ENCODE measurements at places on chromosomes 16 and 17.

DNA sequence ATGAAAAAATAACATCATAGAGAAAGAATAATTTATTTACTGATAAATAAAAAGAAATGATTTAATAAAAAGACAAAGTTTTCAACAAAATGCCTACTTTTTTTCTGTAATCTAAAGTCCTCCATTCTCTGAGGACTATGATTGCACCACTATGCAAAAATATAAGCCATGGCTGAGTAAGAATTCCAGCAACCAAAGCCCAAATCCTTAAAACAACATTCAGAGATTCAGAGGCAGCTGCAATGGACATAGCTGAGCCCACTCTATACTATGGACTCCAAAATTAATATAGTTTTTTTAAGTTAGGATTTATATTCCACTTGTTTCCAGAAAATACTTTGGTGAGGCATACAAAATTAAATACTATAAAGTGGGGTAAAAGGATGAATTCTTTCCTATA lies 169.5 kb upstream of the C17orf78 start:
- no peaks in the 10 kb centered on the region for H3K27me3 ChIP-seq
- no peak overlapping the region for H3K27ac ChIP-seq
- DNase-seq = no peak

- peaks cover 2% of the 10 kb centered on the region for H3K27me3 ChIP-seq
- no peaks in the 10 kb centered on the region for H3K4me1 ChIP-seq
- H3K4me3 ChIP-seq = no peak overlapping the region
- H3K27ac ChIP-seq = no peak overlapping the region
Observed at GRCh38 chr16:57892041-57892440, 78.9 kb downstream of the CNGB1 start.

DNA sequence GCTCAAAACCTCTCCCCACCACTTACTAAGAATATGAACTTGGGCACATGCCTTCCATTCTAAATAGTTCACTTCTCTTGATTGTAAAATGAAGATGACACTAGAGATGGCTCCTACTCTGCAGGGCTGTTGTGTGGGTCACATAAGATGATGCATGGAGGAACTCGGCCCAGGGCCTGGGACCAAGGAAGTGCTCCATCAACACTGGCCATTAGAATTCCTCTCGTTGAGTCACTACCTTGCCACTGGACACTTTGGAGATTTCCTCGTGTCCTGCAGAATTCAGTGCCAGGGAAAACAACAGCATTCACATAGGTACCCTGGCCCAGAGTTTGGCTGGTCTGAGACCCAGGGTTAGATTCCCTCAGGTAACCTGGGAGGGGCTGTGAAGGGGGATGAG lies 18.6 kb downstream of the HNF1B start:
- H3K27me3 ChIP-seq = peaks cover 3% of the 10 kb centered on the region
- H3K27ac ChIP-seq = no peak overlapping the region
- peaks cover 17% of the 10 kb centered on the region for H3K36me3 ChIP-seq
- no peak overlapping the region for H3K4me3 ChIP-seq
- DNase-seq = no peak
- no peaks in the 10 kb centered on the region for H3K4me1 ChIP-seq

- no peaks in the 10 kb centered on the region for H3K4me1 ChIP-seq
- H3K4me3 ChIP-seq = no peak overlapping the region
- no peaks in the 10 kb centered on the region for H3K36me3 ChIP-seq
- DNase-seq = no peak
Observed at GRCh38 chr17:41523787-41524186, 4.3 kb downstream of the KRT19 start.

- H3K27ac ChIP-seq = no peak overlapping the region
- H3K4me1 ChIP-seq = no peaks in the 10 kb centered on the region
- no peaks in the 10 kb centered on the region for H3K36me3 ChIP-seq
- H3K27me3 ChIP-seq = no peaks in the 10 kb centered on the region
- no peak overlapping the region for H3K4me3 ChIP-seq
Observed at GRCh38 chr17:68785565-68786486, 169.4 kb downstream of the ABCA8 start.

GRCh38 chr17:32769846-32770245 lies 107.1 kb downstream of the MYO1D start:
- H3K4me1 ChIP-seq = no peaks in the 10 kb centered on the region
- no peak overlapping the region for H3K27ac ChIP-seq
- no peak for DNase-seq
- H3K27me3 ChIP-seq = no peaks in the 10 kb centered on the region
- H3K36me3 ChIP-seq = no peaks in the 10 kb centered on the region
- no peak overlapping the region for H3K4me3 ChIP-seq

- H3K36me3 ChIP-seq = no peaks in the 10 kb centered on the region
- no peak overlapping the region for H3K4me3 ChIP-seq
- no peaks in the 10 kb centered on the region for H3K27me3 ChIP-seq
- DNase-seq = no peak
- no peaks in the 10 kb centered on the region for H3K4me1 ChIP-seq
- no peak overlapping the region for H3K27ac ChIP-seq
Observed at GRCh38 chr16:26857371-26857770, 209.4 kb upstream of the C16orf82 start.

DNA sequence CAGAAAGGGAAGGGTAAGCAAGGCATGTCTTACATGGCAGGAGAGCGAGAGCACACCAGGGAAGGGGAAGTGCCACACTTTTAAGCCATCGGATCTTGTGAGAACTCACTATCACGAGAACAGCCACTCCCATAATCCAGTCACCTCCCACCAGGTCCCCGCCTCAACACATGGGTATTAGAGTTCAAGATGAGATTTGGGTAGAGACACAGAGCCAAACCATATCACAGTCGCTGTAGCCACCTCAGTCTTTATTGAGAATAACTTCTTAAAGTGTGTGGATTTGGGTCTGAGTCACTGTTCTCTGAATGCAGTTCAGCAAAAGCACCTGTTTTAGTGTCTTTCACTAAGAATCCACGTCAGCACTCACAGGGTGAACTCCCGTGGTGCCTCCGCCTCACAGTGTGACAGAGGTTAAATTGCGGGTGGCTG lies 195.2 kb upstream of the CHMP6 start:
- no peaks in the 10 kb centered on the region for H3K27me3 ChIP-seq
- no peak overlapping the region for H3K4me3 ChIP-seq

DNA sequence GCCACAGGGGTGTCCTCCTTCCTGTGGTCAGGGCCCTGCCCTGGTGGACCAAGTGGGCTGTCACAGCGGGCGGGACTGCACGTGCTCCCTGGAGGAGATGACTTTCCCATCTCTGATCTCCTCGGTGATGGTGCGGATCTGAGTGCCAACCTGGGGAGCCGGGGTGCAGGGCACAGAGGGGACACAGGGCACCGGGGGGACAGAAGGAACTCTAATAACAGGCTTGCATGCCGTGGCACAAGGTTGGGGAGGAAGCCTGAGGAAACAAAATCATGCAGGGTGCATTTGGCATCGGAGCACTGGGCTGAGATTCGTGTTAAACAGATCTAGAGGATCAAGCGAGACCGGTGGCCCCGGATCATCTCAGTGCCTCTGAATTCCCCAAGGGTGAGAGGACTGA lies 3.4 kb downstream of the KRT36 start:
- no peaks in the 10 kb centered on the region for H3K4me1 ChIP-seq
- no peaks in the 10 kb centered on the region for H3K36me3 ChIP-seq
- H3K4me3 ChIP-seq = no peak overlapping the region
- DNase-seq = no peak

- peaks cover 5% of the 10 kb centered on the region for H3K4me1 ChIP-seq
- H3K27me3 ChIP-seq = no peaks in the 10 kb centered on the region
- no peaks in the 10 kb centered on the region for H3K36me3 ChIP-seq
- no peak for DNase-seq
- peak overlapping the region; percentile 62 for H3K4me3 ChIP-seq
Observed at GRCh38 chr16:71626858-71627213, 852 bp downstream of the MARVELD3 start.
